ENCODE measurements at places on chromosomes 7 and 10. TPM values are rescaled to one million over a fixed set of nuclear protein-coding genes. Genes with fewer than 3 reads are reported as not detected.

DNA sequence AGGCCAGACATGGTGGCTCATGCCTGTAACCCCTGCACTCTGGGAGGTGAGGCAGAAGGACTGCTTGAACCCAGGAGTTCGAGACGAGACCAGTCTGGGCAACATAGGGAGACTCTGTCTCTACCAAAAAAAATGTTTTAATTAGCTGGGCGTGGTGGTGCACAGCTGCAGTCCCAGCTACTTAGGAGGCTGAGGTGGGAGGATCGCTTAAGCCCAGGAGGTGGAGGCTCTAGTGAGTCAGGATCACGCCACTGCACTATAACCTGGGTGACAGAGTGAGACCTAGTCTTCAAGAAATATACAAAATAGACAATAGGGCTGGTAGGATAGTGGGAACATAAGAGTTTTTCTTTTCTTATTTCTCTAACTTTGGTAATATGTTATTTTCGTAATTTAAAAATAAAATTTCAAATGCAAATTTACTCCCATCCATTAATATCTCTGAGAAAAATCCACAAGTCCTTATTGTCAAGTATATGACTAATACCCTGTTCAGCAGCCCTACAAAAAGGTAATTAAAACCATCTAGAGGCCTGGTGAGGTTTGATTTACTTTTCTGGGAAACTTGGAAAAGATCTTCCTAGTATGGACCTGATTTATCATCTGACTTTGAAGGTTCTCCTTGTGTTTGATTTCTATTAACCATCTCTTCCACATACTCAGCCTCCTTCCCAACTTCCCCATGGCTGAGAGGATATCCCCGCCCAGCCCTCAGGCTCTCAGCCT, 50.0 kb downstream of the CREB3L2 start:
- DNase-seq = no peak

GRCh38 chr7:151272877-151273276, 24.4 kb upstream of the SMARCD3 start:
- DNase-seq = peak; percentile 62

GRCh38 chr7:138975343-138976104, 5.7 kb downstream of the KIAA1549 start:
- no peak for DNase-seq

DNA sequence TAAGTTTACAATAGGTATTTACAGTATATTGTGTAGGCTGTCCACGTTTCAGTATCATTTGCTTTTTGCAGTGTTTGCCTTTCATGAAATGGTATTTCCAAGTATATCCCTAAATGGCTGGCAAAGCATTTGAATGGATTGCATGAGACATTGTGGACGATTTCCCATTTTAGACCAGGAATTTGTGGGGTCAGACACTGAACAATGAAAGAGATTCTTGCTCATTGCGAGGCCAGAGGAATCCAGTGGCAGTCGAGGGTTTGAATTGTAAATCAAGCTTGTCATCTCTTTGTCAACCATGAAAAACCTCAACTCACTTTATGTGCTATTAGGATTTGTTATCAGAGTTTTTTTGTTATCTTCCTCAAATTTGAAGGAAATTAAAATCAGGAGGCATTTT, 70.8 kb downstream of the CREB5 start:
- DNase-seq = no peak

- no peak for DNase-seq
Observed at GRCh38 chr7:33191340-33191739, 62.0 kb downstream of the BBS9 start.

DNA sequence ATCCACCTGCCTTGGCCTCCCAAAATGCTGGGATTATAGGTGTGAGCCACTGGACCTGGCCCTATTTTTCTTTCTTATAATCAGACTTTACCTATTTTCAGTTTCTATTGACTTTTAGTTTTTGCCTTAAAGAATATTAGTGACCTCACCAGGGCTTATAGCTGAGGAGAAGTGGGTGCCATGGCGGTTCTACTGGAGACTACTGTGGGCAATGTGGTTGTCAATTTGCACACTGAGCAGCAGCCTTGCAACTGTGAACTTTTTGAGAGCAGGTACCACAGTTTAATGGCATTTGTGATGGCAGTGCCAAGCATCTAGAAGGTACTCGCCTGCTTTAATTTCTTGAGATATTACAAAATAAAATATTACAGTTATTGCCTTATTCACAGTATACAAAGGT, 11.5 kb downstream of the GLCCI1 start:
- DNase-seq = no peak

DNA sequence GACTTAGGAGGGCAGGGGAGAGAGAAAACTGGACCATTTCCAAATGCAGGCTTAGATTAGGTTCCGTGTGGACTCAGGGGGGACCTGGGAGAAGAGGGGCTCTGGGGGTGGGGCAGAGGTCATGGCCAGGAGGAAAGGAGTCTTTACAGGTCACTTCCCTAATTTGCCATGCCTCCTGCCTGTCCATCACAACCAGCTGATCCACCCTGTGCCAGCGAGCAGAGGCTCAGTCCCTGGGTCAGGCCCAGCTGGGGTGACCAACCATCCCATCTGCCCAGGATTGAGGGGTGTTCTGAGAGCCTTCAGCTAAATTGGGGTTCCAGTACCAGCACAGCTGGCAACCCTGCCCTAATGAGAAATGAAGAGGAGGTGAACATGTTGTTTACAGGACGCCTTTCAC, 84.6 kb upstream of the CACUL1 start:
- no peak for DNase-seq

DNA sequence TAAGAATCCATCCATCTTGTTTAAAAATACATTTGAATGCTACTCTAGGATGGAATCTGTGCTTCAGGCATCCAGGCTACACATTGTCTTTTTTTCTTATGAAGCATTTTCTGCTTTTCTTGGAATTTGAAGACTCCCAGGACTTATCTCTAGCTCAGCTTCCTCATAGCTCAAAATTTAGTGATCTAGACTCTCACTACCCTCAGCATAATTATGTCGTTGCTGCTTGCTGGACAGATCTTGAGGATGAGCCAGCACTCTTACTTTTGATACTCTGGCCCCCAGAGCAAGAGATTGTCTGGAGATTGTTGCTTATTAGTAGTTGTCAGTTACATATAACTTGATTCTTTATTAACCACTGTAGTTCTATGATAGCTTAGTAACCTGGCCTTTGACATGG, 83.3 kb upstream of the FGL2 start:
- no peak for DNase-seq

GRCh38 chr10:82968533-82968932, 1093.5 kb downstream of the NRG3 start:
- DNase-seq = no peak

DNA sequence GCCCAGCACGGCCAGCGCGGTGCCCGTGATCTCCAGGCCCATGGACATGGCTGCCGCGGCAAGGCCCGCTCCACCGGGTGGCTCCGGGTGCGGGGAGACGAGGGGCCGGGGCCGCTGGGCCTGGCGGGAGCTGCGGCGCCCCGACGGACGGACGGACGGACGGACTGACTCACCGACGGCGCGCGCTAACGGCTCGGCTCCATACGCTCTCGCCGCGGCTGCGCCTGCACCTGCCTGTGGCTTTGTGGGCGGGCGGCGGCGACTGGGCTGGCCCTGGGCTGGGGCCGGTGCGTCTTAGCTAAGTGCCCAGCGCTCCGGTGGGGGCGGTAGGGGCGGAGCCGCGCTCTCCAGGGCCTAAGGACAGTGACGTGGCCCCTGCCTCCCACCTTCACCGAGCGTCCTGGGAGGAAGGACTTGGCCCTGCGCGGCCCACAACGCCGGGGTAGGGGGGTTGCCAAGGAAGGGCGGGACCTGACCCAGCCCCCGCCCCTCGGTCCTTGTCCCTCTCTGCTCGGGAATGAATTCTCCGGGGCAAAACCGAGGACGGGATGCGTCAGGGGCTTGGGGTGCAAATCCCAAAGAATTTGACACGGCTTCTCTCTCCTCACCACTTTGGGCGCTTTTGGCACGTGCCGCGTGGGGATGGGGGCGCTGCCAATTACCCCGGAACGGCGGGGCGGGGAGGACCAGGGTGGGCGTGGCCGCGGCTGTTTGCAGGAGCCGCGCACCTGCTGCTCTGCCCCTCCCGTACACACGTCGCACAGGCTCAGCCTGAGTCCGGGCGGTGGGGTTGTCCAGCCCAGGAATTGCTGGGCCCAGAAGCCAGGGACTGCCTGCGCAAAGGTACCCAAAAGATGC, at the start of gene CLDN3:
CLDN3 (minus strand) TSS at position 269 of the 858 bp plus-strand sequence; CDS start at position 48, 221 bp downstream.
- DNase-seq = no peak

DNA sequence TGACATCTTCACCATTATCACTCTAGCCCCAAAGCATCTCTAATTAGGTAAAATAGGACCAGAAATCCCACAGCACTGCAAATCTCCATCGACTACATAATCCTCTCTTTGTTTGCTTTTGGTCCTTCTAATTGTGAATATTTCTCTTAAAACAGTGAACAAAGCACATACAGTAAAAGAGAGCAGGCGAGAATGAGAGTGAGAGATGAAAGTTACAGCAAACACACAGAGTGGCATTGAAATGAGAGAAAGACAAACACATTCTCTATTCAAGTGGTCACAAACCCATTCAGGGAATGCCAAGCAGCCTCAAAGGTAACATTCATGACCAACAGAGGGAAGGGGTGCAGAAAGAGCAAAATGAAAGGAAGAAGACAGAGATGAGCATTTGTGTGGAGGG, 109.8 kb upstream of the PTN start:
- DNase-seq = no peak

DNA sequence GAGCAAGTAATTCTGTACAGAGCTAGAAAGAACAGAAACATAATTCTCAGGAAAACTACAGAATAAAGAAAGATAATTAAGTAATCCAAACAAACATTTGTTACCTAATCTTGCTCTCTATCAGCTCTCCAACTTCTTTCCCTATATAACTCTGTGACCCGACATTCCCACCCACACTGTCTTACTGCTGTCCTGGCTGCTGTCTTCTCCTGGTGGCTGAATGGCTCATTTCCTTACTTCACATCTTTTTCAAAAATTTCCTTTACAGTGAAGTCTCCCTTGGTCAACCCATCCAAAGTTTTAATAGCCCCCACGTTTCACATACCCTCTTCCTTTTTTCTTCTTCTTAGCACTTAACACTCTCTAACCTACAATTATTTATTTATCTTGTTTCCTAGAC, 64.0 kb downstream of the HYCC1 start:
- no peak for DNase-seq

GRCh38 chr10:60878224-60878623, 65.8 kb downstream of the RHOBTB1 start:
- no peak for DNase-seq

DNA sequence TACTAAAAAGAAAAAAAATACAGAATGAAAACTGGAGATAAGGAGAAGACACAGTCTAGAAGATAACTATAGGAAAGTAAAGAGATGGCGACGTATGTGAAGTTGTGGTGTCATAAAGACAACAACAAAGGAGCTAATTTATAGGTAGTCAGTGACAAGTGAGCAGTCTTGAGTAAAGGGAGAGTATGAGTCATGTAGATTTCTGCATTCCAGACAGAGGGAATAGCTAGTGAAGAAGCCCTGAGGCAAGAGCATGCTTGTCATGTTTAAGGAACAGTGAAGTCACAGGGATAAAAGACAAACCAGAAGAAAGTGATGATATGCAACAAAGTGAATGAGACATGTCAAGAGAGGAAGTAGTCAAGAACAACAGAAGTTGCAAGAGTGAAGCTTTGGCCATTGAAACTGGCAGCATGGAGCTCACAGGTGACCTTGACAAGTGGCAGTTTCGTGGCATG, 2.3 kb upstream of the MIOS start:
- no peak for DNase-seq

DNA sequence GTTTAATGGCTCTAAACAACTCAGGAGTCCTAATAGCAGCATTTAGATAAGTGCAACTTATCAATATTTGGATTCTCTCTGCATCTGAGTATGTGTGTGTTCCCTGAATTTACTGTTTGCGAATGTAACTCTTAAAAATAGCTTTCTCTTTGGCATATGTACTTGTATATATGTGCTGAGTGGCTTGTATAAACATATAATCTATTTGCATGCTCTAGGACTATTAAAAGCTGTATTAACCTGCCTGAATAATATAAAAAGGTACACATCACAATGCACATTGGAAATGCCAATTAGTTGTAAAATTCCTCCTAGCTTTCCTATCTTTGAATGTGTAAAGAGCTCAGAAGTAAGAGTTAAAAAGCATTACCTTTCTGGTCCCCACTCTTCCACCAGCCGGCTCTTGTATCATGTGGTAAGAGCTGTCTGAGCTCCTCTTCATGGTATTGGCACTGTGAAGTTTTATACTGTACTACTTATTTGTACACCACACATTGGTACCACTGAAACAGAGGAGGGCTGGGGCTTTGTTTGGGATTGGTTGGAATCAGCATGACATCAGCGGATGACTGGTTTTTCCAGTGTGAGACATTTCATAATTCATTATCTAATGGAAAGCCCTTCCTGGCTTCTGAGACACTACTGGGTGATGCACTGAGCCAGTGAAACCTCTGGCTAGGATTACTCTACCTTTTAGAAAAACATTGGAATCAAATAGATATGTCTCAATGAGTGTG, at the start of gene INHBA:
INHBA (minus strand) TSS at position 456 of the 737 bp plus-strand sequence. CDS start 2,716 bp downstream, outside the sequence.
- no peak for DNase-seq

GRCh38 chr10:71300555-71301370, 18.3 kb upstream of the SLC29A3 start:
- DNase-seq = peak; percentile 26

- DNase-seq = no peak
Observed at GRCh38 chr7:86932038-86932512, 127.4 kb downstream of the ELAPOR2 start.

DNA sequence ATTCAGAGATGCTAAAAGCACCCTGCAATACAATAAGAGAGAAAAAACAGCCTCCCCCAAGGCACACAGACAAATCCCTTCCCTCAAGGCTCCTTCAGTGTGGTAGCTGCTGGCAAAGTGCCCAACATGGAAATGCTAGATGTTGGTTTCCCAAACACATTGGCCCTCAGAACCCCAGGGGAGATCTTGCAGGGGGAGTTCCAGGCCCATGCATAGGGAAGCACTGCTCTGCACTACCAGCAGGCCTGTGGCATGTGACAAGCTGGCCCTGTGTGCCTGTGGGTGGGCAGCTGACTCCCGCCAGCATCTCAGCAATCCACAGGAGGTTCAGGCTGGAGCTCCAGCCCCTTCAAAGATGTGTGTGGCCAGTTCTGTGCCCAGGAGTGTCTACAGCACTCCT, 16.8 kb upstream of the CSGALNACT2 start:
- DNase-seq = no peak

DNA sequence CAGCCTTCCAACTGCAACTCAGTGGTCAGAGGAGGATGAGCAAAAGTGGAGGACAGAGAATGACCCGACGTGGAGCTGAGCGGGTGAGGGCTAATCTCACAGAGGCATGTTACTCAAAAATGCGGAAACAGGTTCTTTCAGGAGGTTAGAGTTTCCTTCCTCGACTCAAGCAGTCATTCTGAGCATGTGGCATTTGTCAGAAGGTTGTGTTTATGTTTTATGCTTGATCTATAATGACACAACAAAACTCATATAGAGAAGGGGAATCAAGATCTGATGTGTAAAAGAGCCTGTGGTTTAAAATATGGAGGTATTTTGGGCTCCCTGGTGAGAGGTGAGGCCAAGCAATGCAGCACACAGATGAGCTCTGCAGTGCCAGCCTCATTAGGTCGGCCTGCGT, 311.4 kb downstream of the ADARB2 start:
- no peak for DNase-seq

ASL gene
- total RNA-seq = 8.8 TPM

OR2A1 gene
- total RNA-seq = not detected

SLC35G1 gene
- 1.7 TPM for total RNA-seq

HOXA6 gene
- total RNA-seq = not detected

HDAC9 gene
- total RNA-seq = 22.8 TPM

GPR146 gene
- 26.3 TPM for total RNA-seq

CALCR gene
- total RNA-seq = 0.05 TPM

SYT15 gene
- 2.7 TPM for total RNA-seq

FOXK1 gene
- 16.8 TPM for total RNA-seq

Measured in Right ventricle myocardium superior (tissue), 1 donor.